ENCODE measurements at places on chromosomes 3 and 15. TPM values are rescaled to one million over a fixed set of nuclear protein-coding genes. Genes with fewer than 3 reads are reported as not detected.

- no peak for DNase-seq
These were observed 430.1 kb upstream of the EPHA3 start for GRCh38 chr3:88677298-88677697.

DNA sequence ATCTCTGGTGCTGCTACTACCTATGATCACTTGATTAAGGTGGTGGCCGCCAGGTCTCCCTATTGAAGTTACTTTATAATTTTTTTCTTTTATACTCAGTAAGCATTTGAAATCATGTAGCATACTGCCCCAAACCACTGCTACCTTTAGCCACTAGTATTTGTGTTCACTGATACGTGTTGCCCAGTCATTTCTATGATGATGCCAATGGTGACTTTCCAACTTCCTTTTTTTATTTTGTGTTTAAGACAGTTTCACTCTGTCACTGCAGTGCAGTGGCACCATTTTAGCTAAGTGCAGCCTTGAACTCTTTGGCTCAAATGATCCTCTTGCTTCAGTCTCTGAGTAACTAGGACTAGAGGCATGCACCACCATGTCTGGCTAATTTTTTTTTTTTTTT, 598.2 kb downstream of the NAALADL2 start:
- no peak for DNase-seq

Gene CACNA1D
- total RNA-seq, result 0.78 TPM

- no peak for DNase-seq
These were observed 134.5 kb upstream of the TGFBR2 start for GRCh38 chr3:30471796-30472489.

- no peak for DNase-seq
These were observed 887.0 kb downstream of the ROBO1 start for GRCh38 chr3:78880603-78881461.

Gene ADAMTS9
- 15.4 TPM for total RNA-seq

GRCh38 chr3:197306374-197307086, 8.1 kb upstream of the DLG1 start:
- DNase-seq, result no peak

DNA sequence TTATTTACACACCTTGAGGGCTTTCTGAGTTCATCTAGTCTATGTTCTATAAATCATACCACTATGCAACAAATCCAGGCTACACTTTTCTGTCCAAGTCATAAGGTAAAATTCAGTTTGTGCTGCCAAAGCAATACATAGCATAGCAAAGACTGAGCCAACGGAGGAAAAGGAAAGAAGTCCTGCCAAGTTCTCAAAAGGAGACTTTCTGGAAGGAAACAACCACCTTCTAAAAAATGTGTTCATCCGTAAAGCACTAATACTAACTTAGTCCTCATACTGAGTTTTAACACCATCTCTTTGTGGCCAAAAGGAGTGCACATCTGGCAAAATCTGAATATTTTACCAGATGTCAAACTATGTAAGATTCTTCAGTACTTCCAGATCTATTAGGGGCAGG, 620.2 kb downstream of the RBMS3 start:
- no peak for DNase-seq

Gene PARP14
- total RNA-seq, result 10.6 TPM

Gene ATP13A5
- not detected for total RNA-seq

Gene GOLGA8Q
- total RNA-seq, result 1.4 TPM

Gene HESX1
- total RNA-seq, result not detected

DNA sequence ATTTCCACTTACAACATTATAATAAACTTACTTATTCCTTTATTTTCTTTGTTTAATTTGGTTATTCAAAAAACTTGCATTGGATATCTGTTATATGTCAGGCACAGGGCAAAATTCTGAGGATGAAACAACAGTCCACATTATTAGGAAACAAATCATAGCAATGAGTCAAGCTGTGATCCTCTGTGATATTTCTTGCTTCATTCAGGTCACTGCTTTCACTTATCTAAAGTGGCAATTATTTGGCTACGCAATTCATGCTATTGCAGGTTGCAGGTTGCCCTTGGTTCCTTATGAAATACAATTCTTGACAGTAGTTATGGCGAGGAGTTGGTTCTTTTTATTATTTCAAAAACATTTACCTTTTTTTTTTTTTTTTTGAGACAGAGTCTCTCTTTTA, 66.4 kb upstream of the CNTN6 start:
- DNase-seq, result no peak

Gene ISLR
- total RNA-seq, result 11.6 TPM

All from Right ventricle myocardium superior (tissue), 1 donor.